Activated CD8-positive, alpha-beta T cell treated with anti-CD3 and anti-CD28 coated beads, Interleukin-2, amount 10 ng/mL, durations not matched to agents 7 days and 5 days (primary cell): ENCODE measurements at places on chromosomes 2 and 18. TPM values are rescaled to one million over a fixed set of nuclear protein-coding genes. Genes with fewer than 3 reads are reported as not detected.
A peak's percentile ranks its signal among the peaks of the same experiment; 100 is the strongest.

DNA sequence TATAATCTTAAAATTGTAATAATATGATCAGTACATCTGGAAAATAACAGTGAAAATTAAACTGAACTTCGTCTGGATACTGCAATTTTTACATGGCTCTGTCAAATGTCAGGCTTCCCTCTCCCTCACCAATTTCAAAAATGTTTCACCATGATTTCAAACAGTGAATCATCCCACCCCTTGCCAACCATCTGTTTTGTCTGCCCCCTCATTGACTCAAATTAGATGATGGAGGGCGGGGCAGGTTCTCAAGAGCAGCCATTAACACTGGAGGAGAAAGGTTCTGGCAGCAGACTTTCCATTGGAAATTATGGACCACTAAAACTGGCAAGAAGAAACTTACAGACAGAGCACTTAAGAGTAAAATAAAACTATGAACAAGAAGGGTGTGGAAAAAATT lies 1195.7 kb upstream of the ZEB2 start:
- no peaks in the 10 kb centered on the region for H3K36me3 ChIP-seq
- H3K27me3 ChIP-seq, result no peaks in the 10 kb centered on the region
- H3K4me1 ChIP-seq, result no peaks in the 10 kb centered on the region
- no peak overlapping the region for H3K4me3 ChIP-seq

Gene ITGAV
- total RNA-seq, result 4.9 TPM

Gene SNRNP200
- total RNA-seq, result 181 TPM

GRCh38 chr2:132564065-132564464 lies 105.9 kb downstream of the LYPD1 start:
- H3K36me3 ChIP-seq, result no peaks in the 10 kb centered on the region
- DNase-seq, result no peak
- H3K4me3 ChIP-seq, result no peak overlapping the region
- H3K27ac ChIP-seq, result no peak overlapping the region
- H3K27me3 ChIP-seq, result no peaks in the 10 kb centered on the region
- no peaks in the 10 kb centered on the region for H3K4me1 ChIP-seq

- H3K27ac ChIP-seq, result peak overlapping the region; percentile 89
- peak; percentile 64 for DNase-seq
- peaks cover 33% of the 10 kb centered on the region for H3K36me3 ChIP-seq
- peak overlapping the region; percentile 65 for H3K4me3 ChIP-seq
- peaks cover 97% of the 10 kb centered on the region for H3K4me1 ChIP-seq
These were observed 73.2 kb downstream of the LRRFIP1 start for GRCh38 chr2:237700512-237701032.

Gene SAG
- not detected for total RNA-seq

Gene GTF2A1L
- not detected for total RNA-seq

DNA sequence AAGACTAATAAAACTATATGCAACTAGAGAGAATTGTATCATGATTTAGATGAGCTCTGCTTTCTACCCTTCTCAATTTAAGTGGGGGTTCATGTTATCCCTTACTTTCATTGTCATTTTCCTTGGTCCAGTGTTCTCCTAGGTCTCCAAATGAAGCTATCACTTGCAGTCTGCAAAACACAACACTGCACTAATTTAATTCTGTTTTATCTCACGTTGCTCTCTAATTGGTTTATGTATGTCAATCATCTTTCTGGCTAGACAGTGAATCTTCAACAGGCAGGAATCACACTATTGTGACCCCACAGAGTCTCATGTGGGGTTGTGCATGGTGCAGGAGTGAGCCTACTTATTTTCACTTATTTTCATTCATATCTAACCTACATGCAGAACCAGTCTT lies 348.3 kb upstream of the SYT4 start:
- no peak for DNase-seq
- no peaks in the 10 kb centered on the region for H3K36me3 ChIP-seq
- no peak overlapping the region for H3K4me3 ChIP-seq
- H3K4me1 ChIP-seq, result no peaks in the 10 kb centered on the region
- H3K27me3 ChIP-seq, result no peaks in the 10 kb centered on the region

- H3K27me3 ChIP-seq, result no peaks in the 10 kb centered on the region
- H3K4me3 ChIP-seq, result no peak overlapping the region
- peaks cover 2% of the 10 kb centered on the region for H3K4me1 ChIP-seq
- no peak for DNase-seq
These were observed 66.7 kb upstream of the DNAJC10 start for GRCh38 chr2:182649316-182649715.

DNA sequence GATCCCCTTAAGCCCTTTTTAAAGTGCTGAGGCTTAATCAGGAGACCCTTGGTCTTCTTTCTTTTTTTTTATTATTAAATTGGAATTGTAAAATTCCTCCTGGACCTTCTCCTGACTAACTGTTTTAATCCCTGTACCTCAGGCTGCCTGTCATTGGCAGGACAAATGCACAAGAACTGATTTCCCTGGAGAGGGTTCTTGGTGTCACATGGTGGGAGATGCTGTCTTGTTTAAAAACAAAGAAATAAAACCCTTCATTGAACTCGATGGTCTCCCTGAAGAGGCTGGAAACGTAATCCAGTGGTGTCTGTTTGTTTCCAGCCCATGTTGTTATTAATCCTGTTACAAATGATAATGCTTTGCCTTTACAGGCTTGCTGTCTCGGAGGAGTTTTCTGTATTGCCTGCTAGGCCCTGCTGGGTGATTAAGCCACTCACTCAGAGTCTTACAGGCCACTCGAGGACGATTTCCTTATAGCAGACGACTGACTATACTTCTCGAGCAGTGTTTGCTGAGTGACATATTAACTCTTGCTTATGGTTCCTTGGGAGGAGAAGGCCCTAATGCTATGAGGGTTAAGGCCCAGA lies 100.5 kb upstream of the MGAT5 start:
- H3K4me3 ChIP-seq, result no peak overlapping the region
- no peak for DNase-seq
- H3K36me3 ChIP-seq, result peaks cover 18% of the 10 kb centered on the region
- no peaks in the 10 kb centered on the region for H3K27me3 ChIP-seq
- peaks cover 5% of the 10 kb centered on the region for H3K4me1 ChIP-seq
- no peak overlapping the region for H3K27ac ChIP-seq

DNA sequence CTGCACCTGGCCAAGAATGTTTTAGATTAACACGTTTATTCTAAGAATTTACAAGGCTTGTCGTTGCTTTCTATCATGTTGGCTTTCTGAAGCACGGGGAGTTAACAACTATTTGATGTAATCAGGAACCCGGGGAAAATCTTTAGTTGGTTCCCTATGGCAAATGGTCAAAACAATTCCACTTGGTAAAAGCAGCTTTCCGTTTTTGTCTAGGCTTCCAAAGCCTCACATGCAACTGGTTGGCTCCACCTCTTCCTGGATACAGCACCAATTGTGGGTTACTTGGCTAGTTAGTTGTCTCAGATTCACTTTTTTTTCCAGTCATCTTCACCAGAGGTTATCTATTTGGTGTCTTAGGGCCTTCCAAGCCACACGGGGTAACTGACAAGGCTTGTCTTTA lies 2.8 kb downstream of the COLEC12 start:
- H3K4me3 ChIP-seq, result no peak overlapping the region
- no peak overlapping the region for H3K27ac ChIP-seq
- H3K4me1 ChIP-seq, result peaks cover 7% of the 10 kb centered on the region
- no peaks in the 10 kb centered on the region for H3K36me3 ChIP-seq

- H3K27me3 ChIP-seq, result no peaks in the 10 kb centered on the region
- peaks cover 21% of the 10 kb centered on the region for H3K4me1 ChIP-seq
- H3K4me3 ChIP-seq, result no peak overlapping the region
- DNase-seq, result no peak
These were observed 7.0 kb downstream of the ASTL start for GRCh38 chr2:96131152-96131812.

Gene DNER
- not detected for total RNA-seq

GRCh38 chr18:42268798-42269197 lies 313.8 kb downstream of the PIK3C3 start:
- H3K27ac ChIP-seq, result no peak overlapping the region
- H3K36me3 ChIP-seq, result no peaks in the 10 kb centered on the region
- no peak for DNase-seq
- no peaks in the 10 kb centered on the region for H3K27me3 ChIP-seq

Gene GCG
- not detected for total RNA-seq

GRCh38 chr2:131040661-131041401 lies 52.4 kb downstream of the FAM168B start:
- H3K4me1 ChIP-seq, result peaks cover 47% of the 10 kb centered on the region
- peak overlapping the region; percentile 86 for H3K27ac ChIP-seq
- H3K27me3 ChIP-seq, result peaks cover 6% of the 10 kb centered on the region
- peak; percentile 58 for DNase-seq
- peaks cover 16% of the 10 kb centered on the region for H3K36me3 ChIP-seq

GRCh38 chr18:5582076-5582475 lies 38.3 kb upstream of the EPB41L3 start:
- no peak overlapping the region for H3K27ac ChIP-seq
- peaks cover 2% of the 10 kb centered on the region for H3K27me3 ChIP-seq
- no peak for DNase-seq

DNA sequence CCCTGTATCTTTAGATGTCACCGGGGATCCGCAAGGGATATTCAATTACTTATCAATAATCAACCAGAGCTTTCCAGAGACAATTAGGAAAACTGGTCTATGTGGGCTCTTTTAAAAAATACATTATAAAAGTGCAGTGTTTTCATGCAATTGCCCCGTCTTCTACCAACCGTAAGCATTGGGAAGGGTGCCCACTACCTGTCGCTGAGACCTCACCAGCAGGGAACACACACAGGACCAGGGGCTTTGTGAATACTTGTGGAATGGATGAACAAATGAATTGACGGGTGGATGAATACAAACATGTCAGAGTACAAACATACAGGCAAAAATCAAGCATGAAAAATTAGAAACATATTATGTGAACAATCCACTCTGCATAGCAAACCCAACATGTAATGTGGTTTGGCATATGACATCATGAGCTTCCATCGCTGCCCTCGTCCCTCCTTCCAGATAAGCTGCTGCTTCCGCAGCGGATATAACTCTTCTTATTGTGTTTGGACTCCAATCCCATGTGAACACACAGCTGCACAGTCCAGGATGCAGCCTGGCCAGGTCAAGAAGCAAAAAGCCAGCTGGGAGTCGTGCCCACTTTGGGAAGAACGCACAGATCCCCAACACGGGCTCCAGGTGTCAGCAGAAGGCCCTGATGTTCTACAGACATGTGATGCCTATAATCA lies 5.3 kb downstream of the FHL2 start:
- H3K36me3 ChIP-seq, result no peaks in the 10 kb centered on the region
- no peak overlapping the region for H3K4me3 ChIP-seq
- peaks cover 16% of the 10 kb centered on the region for H3K27me3 ChIP-seq
- H3K4me1 ChIP-seq, result peaks cover 2% of the 10 kb centered on the region
- H3K27ac ChIP-seq, result no peak overlapping the region
- no peak for DNase-seq

DNA sequence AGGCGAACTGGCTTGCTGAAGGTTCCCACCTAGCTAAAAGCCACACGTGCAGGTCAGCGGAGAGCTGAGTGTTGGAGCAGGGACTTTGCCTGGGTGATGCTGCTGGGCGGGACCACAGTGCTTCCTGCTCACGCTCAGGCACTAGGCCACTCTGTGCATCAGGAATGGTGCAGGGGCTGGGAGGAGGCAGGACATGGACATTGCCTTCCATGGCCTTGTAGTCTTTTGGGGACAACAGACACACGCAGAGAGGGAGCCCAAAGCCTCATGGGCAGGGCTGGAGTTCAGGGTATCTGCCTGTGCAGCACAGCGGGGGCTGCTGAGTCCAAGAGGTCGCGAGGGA lies 207.2 kb downstream of the ZBTB7C start:
- H3K27me3 ChIP-seq, result peaks cover 11% of the 10 kb centered on the region
- DNase-seq, result no peak
- H3K27ac ChIP-seq, result no peak overlapping the region
- no peaks in the 10 kb centered on the region for H3K36me3 ChIP-seq
- no peak overlapping the region for H3K4me3 ChIP-seq
- no peaks in the 10 kb centered on the region for H3K4me1 ChIP-seq

Gene DNAJC5G
- not detected for total RNA-seq

Gene PAX8
- 0.55 TPM for total RNA-seq

DNA sequence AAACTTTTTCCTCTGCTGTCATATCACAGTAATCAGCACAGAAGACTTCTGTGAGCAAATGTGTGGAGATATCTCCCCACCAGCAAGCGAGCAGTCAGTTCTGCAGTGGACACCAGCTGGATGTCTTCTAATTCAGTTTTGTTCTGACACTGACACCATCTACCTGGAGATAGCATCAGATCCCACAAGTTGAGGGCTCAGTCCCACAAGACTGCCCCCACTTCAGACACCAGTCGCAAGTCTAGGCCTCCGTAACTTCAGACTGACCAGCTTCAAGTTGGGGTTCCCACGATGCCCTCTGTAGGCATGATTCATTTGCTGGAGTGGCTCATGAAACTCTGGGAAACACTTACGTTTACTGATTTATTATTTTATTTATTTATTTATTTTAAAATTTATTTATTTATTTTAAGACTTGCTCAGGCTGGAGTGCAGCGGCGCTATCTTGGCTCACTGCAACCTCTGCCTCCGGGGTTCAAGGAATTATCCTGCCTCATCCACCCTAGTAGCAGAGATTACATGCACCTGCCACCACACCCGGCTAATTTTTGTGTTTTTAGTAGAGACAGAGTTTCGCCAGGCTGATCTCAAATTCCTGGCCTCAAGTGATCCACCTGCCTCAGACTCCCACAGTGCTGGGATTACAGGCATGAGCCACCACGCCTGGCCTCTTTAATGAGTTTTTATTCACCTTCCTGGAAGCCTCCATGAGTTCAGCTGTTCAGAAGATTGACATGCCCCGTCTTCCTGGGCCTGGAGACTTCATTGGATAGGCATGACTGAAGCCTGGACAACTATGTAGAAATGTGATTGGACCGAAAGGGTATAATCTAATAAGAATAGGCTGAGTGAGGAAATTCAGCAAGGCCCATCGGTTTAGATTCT lies 55.7 kb downstream of the PAPOLG start:
- H3K27me3 ChIP-seq, result peaks cover 7% of the 10 kb centered on the region
- H3K27ac ChIP-seq, result no peak overlapping the region
- H3K36me3 ChIP-seq, result no peaks in the 10 kb centered on the region

GRCh38 chr2:101580528-101580927 lies 105.6 kb upstream of the RFX8 start:
- H3K4me3 ChIP-seq, result no peak overlapping the region
- peaks cover 11% of the 10 kb centered on the region for H3K27me3 ChIP-seq
- DNase-seq, result no peak
- peaks cover 12% of the 10 kb centered on the region for H3K4me1 ChIP-seq
- H3K27ac ChIP-seq, result no peak overlapping the region

Gene COL5A2
- total RNA-seq, result 2.7 TPM

DNA sequence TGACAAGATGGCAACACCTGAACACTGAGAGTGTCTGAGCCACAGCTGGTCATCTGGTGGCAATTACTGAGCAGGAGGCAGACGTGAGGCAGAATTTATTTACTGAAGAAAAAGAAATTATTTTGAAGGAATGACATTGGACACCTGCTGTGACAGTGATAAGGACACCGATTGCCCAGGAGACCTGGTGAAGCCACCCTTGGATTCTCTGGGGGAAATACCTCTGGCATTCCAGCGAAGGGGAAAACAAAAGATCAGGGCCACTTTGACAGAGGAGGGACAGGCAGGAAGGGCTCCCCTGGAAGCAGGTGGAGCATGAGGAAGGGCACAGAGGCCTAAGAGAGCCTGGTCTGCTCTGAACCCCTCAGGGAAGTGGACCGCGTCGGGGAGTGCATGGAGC lies 85.4 kb upstream of the ALPP start:
- no peaks in the 10 kb centered on the region for H3K27me3 ChIP-seq
- no peak for DNase-seq
- peaks cover 14% of the 10 kb centered on the region for H3K4me1 ChIP-seq
- H3K36me3 ChIP-seq, result no peaks in the 10 kb centered on the region
- H3K27ac ChIP-seq, result peak overlapping the region; percentile 69
- no peak overlapping the region for H3K4me3 ChIP-seq

GRCh38 chr2:29452036-29452435 lies 336.8 kb downstream of the CLIP4 start:
- H3K4me1 ChIP-seq, result no peaks in the 10 kb centered on the region
- H3K27ac ChIP-seq, result no peak overlapping the region
- H3K27me3 ChIP-seq, result peaks cover 25% of the 10 kb centered on the region
- DNase-seq, result no peak
